ENCODE measurements at places on chromosomes 7 and 10.

GRCh38 chr7:113659416-113659815, 259.4 kb downstream of the PPP1R3A start:
- DNase-seq: no peak

GRCh38 chr7:43164757-43165156, 52.3 kb downstream of the HECW1 start:
- peak; percentile 26 for DNase-seq

DNA sequence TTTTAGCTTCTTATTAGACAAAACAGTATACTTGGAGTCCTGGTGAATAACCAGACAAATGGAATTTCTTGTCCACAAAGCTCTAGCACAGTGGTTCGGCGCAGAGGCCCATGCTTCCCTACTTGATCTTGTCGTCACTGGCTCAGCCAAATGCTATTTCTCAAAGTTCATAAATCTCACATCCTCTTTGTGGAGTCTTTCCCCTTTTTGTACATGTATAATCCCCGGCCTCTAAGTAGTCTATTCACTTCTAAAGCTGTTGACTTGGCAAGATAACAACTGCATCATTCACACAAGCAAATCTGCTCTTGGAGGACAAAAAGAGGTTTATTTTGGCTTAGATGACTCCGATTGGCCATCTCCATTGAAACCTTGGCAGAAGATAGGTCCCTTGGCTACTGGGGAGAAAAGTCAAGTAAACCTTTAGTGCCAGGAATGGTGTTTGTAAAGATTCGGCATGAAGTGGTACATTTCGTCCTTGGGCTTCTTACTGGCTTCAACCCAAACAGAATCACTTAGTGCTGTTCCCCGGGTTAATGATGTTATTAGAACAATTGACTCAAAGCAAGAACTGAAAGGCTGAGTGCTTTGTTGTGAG, 5.1 kb upstream of the AKR1E2 start:
- no peak for DNase-seq

DNA sequence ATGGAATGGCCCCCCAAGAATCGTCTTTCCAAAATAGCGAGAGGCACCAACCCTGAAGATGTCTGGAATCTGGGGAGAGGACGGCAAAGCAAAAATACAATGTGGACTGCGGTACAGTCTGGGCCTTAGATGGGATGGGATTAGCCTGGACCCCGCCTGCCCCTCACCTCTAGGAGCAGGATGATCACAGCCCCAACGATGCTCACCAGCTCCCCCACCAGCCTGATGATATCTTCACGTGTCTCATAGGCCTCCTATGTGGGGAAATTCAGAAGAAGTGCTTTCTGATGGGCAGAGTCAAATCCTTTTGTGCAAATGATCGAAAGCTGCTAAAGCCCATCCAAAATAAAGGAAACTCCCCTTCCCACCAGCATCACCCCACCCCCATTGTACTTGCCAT, 18.2 kb downstream of the TRPV5 start:
- no peak for DNase-seq

DNA sequence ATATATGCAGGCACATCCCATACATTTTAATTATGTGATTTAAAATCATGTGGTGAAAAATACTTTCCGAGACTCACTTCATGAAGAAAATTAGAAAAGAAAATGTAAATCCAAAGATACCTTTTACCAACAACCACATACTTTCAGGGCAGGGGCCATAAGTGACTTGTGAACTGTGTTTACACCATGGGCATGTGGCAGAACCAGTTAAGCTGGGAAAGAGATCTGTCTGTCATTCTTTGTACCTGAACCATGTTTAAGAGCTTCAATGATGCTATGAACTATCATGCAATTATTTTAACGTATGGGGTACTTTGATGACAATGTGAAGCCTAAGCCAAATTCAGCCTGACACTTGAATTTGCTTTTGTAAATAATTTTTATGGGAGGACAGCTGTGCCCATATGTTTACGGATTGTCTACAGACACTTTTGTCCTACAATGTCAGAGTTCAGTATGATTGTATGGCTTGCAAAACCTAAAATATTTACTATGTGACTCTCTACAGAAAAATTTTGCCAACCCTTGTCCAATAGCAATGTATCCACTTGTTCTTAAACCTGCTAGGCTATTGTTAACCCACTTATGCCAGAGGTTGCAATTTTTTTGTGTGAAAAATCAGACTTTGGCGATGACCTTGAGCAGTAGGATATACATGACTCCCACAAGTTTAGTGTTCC, 654.6 kb downstream of the TNS3 start:
- DNase-seq: no peak
